ENCODE measurements at places on chromosomes 3 and 15. TPM values are rescaled to one million over a fixed set of nuclear protein-coding genes. Genes with fewer than 3 reads are reported as not detected.

Gene UROC1
- 0.13 TPM for polyA plus RNA-seq

Gene IQCF2
- polyA plus RNA-seq = not detected

GRCh38 chr15:39595338-39596221, 14.7 kb downstream of the THBS1 start:
- no peak for DNase-seq

DNA sequence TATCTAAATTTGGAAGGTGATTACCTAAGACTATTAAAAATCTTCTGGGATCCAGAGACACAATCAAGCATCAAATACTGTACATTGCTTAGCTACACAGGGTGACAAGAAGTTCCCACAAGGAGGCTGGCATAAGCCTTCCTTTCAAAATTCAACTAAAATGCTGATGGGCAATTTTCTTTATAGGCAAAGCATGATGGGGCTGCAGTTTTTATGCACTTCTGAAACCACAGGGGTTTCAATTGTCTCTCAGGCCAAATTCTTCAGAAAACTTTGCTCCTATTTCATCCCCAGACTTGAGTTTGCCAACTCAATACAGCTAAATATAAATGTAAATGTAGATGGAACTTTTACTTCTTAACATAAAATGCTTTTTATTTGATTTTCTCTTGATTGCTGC, 241.6 kb downstream of the ZPLD1 start:
- no peak for DNase-seq

- DNase-seq = no peak
These were observed 7.4 kb downstream of the GLB1 start for GRCh38 chr3:33089515-33089914.

GRCh38 chr15:49270541-49271421, 100.7 kb downstream of the GALK2 start:
- DNase-seq = no peak

- DNase-seq = no peak
These were observed 30.8 kb upstream of the MAGEF1 start for GRCh38 chr3:184742676-184743135.

DNA sequence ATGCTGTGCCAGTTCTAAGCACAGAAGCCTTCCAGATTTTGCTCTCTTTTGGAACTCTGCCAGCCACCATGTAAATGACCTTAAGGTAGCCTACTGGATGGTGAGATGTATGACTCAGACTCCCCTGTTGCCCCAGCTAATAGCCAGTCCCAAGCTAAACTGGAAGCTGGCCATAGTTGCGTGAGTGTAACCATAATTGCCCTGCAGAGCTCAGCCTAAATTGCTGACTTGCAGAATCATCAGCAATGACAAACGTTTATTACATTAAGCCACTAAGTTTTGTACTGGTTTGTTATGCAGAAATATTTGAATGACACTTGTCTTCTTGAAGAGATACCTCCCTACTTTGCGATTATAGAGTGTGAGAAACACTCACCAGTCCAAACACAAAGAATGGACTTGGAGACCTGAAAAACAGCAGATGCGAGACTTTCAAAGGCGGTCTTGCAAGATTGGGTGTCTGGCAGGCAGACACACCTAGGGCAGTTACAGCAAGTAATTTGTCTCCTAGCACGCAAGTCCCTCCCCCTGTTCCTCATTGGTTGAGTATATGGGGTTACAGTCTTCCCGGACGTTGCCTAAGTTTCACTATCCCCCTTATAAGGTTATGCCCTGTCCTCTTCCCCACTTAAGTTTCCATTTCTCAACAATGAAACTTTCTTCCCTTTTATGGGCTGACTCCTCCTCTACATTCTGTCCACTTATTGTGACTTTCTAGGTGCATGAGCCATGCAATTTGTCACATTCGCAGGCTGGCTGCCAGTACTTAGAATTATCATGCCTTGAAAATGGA, 83.6 kb upstream of the XCR1 start:
- no peak for DNase-seq
